ENCODE measurements at places on chromosomes 11 and 22. TPM values are rescaled to one million over a fixed set of nuclear protein-coding genes. Genes with fewer than 3 reads are reported as not detected.
A peak's percentile ranks its signal among the peaks of the same experiment; 100 is the strongest.

Gene HSPA8
- total RNA-seq: 4,132 TPM

Gene ARVCF
- total RNA-seq: 3.1 TPM

Gene CSF2RB
- total RNA-seq: 11.7 TPM

Gene SLC25A45
- total RNA-seq: 15.3 TPM

Gene MS4A12
- total RNA-seq: not detected

Gene IL17REL
- not detected for total RNA-seq

Gene GLYATL1
- not detected for total RNA-seq

Gene OR4C12
- total RNA-seq: not detected

Gene LMF2
- total RNA-seq: 81.2 TPM

Gene OR51E2
- not detected for total RNA-seq

DNA sequence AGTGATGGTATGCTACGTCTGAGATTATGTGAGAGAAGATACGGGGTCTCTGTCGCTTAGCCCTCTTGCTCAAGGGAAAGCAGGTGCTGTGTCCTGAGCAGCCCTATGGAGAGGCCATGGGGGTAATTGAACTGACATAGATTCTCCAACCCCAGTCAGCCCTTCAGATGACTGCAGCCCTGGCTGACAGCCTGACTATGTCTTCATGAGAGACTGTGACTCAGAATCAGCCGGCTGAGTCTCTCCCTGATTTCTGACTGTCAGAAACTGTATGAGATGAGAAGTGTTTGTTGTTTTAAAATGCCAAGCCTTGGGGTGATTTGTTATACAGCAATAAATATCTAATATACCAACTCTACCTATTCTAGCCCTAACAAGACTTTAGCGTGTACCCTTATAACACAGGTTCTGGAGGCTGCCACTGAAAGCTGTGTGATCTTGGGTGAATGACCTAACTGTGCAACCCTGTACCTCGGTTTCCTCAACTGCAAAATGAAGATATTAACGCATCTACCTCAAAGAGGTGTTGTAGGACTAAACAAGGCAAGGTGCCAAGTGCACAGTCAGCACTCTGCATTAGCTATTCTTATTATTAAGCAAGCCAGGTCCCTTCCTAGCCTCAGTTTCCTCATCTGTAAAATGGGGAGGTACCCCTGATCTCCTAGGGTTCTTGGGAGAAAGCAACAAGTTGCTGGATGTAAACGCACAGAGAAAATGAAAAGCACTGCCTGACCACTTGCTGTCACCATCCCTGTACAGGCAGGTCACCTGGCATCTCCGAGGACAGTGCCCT, 24.9 kb downstream of the SLC43A1 start:
- H3K27me3 ChIP-seq: no peaks in the 10 kb centered on the region
- peaks cover 6% of the 10 kb centered on the region for H3K36me3 ChIP-seq
- H3K27ac ChIP-seq: no peak overlapping the region
- H3K4me3 ChIP-seq: no peak overlapping the region
- H3K4me1 ChIP-seq: peaks cover 14% of the 10 kb centered on the region

DNA sequence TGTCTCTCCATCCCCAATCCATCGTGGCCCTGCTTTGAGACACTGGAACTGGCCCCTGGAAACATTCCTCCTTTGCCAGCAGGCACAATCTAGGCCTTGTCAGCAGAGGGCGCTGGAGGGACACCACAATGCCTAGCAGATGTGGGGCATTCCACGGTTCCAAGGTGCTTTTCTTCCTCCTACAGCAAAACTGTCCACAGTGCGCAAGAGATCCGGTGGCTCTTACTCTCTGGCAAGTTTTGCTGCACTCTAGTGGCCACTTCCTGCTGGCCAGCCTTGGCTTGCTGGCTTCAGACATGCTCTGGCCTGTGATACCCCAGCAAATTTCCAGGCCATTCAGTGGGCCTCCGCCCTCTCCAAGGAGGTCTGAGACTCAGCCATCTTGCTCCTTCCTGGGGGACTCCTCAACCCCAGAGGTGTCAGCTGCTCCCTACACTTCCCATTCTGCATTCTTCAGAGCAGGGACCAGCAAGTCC, 17.1 kb upstream of the RBM4B start:
- no peak overlapping the region for H3K27ac ChIP-seq
- no peaks in the 10 kb centered on the region for H3K36me3 ChIP-seq
- no peak overlapping the region for H3K4me3 ChIP-seq
- peak; percentile 69 for DNase-seq
- H3K4me1 ChIP-seq: no peaks in the 10 kb centered on the region

DNA sequence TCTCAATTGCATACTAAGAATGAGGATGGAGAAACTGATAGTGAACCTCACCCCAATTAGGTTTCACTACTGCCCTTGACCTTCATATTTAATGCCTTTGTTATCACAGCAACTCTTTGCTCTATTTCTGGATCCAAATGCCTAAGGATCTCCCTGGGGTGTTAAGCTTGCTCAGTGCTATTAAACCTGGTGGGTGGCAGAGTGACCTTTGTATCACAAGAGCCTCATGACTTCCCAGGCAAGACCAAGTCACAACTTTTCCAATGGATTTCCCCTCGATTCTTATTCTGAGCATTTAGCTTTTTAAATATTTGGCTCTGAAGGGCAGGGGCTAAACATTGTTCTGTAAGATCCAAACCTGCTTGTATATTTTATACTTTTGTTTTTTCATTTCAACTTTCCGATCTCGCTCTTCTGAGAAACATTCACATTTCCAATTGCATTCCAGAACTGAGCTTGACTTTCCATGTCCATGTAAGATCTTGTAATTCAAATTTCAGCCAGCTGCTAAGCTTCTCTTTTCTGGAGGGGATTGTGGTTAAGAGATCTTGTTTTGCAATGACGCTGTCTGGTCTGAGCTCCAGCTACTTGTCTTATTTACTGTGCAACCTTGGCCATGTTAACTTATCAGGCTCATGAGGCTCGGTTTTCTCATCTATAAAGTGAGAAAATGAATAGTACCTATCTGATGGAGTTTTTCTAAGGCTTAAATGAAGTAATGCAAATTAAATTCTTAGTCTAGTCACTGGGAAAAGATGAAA, 6.4 kb upstream of the EHF start:
- no peak for DNase-seq
- H3K4me1 ChIP-seq: peaks cover 5% of the 10 kb centered on the region
- no peaks in the 10 kb centered on the region for H3K36me3 ChIP-seq
- peaks cover 22% of the 10 kb centered on the region for H3K27me3 ChIP-seq
- no peak overlapping the region for H3K27ac ChIP-seq

- peaks cover 76% of the 10 kb centered on the region for H3K27me3 ChIP-seq
- H3K4me1 ChIP-seq: peaks cover 12% of the 10 kb centered on the region
- DNase-seq: no peak
- H3K27ac ChIP-seq: no peak overlapping the region
- H3K36me3 ChIP-seq: no peaks in the 10 kb centered on the region
These were observed 7.5 kb downstream of the ROBO3 start for GRCh38 chr11:124872741-124873140.

DNA sequence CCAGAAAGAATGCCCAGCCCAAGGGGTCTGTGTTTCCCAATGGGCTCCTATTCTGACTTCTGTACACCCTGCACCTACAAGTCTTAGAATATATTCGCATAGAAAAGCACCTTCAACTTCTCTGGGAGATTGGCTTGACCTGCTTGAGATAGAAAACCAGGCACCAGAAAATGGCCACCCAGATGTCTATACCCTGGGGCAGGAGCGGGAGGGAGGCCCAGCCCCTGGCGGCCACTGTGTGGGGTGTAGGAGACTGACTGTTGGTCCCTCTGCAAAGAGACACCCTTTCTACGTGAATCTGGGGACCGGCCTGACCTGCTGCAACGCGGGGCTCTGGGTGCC, 8.5 kb downstream of the DENND6B start:
- DNase-seq: no peak
- peaks cover 8% of the 10 kb centered on the region for H3K4me1 ChIP-seq
- H3K27me3 ChIP-seq: peaks cover 2% of the 10 kb centered on the region
- H3K27ac ChIP-seq: no peak overlapping the region
- no peaks in the 10 kb centered on the region for H3K36me3 ChIP-seq
- H3K4me3 ChIP-seq: no peak overlapping the region

GRCh38 chr11:118980191-118980881, 8.8 kb downstream of the FOXR1 start:
- DNase-seq: no peak
- H3K27me3 ChIP-seq: peaks cover 9% of the 10 kb centered on the region
- H3K27ac ChIP-seq: no peak overlapping the region

GRCh38 chr11:2700415-2701211, 819 bp upstream of the KCNQ1OT1 start:
- H3K4me1 ChIP-seq: peaks cover 11% of the 10 kb centered on the region
- peaks cover 2% of the 10 kb centered on the region for H3K27me3 ChIP-seq
- H3K36me3 ChIP-seq: peaks cover 7% of the 10 kb centered on the region
- H3K4me3 ChIP-seq: peak overlapping the region; percentile 78

DNA sequence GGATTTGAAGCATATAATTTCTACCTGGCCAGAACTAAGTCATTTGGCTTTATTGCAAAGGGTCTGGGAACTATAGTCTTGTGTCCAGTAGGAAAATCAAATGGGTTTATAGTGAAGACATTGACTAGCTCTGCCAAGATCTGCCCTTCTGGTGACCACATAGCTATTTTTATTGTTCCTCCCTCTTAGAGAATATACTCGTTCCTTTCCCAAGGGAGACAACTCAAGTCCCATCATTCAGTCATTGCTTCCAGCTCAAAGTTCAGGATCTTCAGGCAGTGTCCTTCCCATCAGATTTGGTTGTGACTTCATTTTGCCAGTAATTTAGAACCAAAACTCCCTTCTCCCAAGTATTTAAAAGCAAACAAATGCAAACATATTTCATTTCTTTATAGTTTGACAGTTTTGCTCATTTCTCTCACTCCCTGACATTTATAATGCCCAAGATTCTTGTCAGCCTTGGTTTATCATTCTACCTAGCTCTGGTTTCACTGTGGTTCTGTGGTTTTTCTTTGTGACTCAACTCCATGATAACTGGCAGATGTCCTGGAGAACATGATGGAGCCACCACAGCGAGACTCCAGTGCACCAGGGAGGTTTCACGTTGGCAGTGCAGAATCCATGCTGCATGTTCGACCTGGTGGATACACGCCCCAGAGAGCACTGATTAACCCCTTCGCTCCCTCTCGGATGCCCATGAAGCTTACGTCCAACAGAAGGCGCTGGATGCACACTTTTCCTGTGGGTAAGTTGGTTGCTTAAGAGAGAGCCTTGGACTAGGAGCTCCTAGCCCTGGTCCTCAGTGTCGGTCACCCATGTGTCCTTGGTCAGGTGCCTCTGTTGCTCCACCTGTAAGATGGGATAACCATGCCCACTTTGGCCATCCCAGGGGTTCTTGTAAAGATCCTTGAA, 64.9 kb downstream of the DEPDC5 start:
- no peaks in the 10 kb centered on the region for H3K27me3 ChIP-seq
- H3K36me3 ChIP-seq: peaks cover 57% of the 10 kb centered on the region
- H3K27ac ChIP-seq: no peak overlapping the region
- peaks cover 14% of the 10 kb centered on the region for H3K4me1 ChIP-seq

- H3K27ac ChIP-seq: no peak overlapping the region
- no peak overlapping the region for H3K4me3 ChIP-seq
- no peak for DNase-seq
- H3K36me3 ChIP-seq: no peaks in the 10 kb centered on the region
These were observed 43.9 kb upstream of the ACCSL start for GRCh38 chr11:44003736-44004451.

GRCh38 chr11:124799348-124800225, 619 bp downstream of the MSANTD2 start:
- peaks cover 28% of the 10 kb centered on the region for H3K4me1 ChIP-seq
- peak; percentile 27 for DNase-seq
- no peaks in the 10 kb centered on the region for H3K36me3 ChIP-seq
- H3K27me3 ChIP-seq: peaks cover 5% of the 10 kb centered on the region
- H3K4me3 ChIP-seq: peak overlapping the region; percentile 91

DNA sequence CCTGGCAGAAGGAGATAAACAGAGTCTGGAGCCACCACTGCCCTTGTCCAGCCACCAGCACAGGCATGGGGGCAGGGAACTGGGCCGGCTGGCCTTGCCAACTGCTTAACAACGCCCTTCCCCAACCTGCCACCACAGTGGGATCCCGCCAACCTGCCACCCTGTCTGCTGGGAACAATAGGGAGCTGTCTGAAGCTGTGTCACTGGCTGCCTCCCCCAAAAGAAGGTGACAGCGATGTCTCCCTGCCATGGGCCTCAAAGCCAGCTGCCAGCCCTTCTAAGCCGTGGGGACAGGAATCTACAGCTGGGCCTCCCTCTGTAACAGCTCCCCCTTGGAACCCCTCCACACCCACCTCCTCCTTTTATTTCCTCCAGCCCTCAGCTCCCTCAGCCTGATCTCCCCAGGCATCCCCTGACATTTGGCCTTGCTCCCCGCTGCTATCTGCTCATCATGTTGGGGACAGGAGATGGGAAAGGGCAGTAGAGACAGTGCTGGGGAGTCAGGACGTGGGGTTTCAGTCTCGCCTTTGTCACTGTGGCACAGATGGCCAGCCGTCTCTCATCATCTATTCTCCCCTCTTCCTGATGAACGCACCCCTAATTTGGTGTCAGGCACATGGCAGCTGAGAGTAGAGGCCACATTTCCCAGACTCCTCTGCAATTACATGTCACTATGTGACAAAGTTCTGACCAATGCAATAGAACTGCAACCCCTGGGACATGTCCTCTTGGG, 51.3 kb upstream of the PRDM11 start:
- H3K4me3 ChIP-seq: no peak overlapping the region
- no peak overlapping the region for H3K27ac ChIP-seq
- H3K36me3 ChIP-seq: no peaks in the 10 kb centered on the region
- no peak for DNase-seq

DNA sequence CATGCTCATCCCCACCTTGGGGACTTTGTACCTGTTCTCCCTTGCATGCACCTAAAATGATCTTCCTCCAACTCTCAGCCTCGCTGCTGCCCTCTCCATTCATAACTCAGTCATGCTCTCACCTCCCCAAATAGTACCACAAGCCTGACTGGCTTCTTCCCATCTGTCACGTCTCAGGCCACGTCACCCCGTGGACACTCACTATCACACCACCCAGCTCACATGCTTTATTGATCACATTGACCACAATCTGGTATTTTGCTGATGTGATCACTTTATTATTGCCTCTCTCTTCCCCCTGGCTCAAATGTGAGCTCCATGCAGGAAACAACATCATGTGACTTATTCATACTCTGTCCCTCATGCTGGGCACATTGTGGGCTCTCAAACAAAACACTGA, 9.2 kb upstream of the SGSM1 start:
- no peak overlapping the region for H3K27ac ChIP-seq
- H3K27me3 ChIP-seq: no peaks in the 10 kb centered on the region
- peaks cover 5% of the 10 kb centered on the region for H3K4me1 ChIP-seq
- DNase-seq: no peak
- H3K4me3 ChIP-seq: no peak overlapping the region

DNA sequence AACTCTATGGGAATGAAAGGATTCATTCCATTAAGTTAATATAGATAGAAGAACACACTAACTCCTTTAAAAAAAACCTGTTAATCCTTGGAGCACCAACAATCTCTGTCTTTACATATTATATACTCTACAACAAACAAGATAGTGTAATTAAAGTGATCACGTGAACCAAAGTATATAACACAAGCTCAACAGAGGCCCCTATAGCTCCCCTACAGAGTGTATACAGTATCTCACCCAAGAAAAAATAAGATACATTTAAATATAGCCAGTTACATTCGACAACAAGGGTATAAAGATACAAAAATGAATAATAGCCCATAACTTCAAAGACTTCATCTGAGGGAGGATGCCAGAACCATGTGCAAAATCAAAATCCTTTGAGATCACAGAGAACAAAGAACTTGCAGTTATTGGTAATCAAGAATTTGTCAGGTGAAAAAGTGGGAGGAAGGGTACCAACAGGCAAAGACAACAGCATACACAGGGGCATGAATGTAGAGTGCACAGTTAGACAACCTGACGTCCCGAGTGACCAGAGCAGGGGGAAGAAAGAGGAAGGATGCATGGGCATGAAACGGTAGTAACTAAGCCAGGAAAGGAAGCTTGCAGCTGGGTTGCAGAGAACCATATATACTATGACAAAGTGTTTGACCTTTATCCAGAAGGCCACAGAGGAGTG, 4.7 kb downstream of the FCHSD2 start:
- DNase-seq: no peak
- no peaks in the 10 kb centered on the region for H3K27me3 ChIP-seq
- peaks cover 27% of the 10 kb centered on the region for H3K36me3 ChIP-seq
- peaks cover 54% of the 10 kb centered on the region for H3K4me1 ChIP-seq

Data from activated T-helper 1 cell treated with anti-CD3 and anti-CD28 coated beads, Interleukin-12 subunit alpha, Interleukin-12 subunit beta, Interleukin-2, Interleukin-4 antibody, amounts not matched to agents 30 ng/mL and 10 ng/mL and 1 ng/mL, durations not matched to agents 14 hours and 24 hours and 36 hours (primary cell).